NCI-H345 (cell line): ENCODE measurements at places on chromosomes 7 and 10.

DNA sequence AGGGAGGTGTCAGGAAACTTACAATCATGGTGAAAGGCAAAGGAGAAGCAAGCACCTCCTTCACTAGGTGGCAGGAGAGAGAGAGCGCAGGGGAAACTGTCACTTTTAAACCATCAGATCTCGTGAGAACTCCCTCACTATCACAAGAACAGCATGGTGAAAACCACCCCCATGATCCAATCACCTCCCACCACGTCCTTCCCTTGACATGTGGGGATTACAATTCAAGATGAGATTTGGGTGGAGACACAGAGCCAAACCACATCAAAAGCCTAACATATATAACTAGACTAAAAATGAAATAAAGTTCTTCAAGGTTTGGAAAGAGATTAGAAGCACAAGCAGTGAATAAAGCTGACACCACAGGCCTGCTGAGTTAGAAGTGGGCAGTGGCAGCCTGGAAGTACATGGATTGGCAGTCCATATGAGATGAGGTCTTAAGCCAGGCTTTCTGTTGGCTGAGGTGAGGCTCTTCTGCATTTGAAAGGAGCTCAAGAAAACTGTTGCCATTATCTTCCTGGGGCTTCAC, 96.4 kb upstream of the MDFIC start:
- DNase-seq = no peak

DNA sequence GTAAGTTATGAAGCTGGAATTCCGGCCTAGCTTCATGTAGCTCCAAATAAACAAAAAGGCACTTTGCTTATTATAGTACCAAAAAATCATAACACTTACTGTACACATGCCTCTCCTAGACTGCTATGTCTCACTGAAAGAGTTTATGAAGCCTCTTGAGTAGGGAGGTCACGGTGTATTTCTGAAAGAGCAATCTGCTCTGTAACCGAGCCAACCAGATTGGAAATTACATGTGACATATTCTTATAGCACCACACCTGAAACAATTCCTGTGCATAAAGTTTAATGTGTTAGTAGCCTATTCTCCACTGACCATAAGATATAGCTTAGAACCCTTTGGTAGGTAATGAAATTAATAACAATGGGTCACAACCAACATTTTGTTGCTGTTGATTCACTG, 1.3 kb upstream of the FAM3C start:
- DNase-seq = no peak

DNA sequence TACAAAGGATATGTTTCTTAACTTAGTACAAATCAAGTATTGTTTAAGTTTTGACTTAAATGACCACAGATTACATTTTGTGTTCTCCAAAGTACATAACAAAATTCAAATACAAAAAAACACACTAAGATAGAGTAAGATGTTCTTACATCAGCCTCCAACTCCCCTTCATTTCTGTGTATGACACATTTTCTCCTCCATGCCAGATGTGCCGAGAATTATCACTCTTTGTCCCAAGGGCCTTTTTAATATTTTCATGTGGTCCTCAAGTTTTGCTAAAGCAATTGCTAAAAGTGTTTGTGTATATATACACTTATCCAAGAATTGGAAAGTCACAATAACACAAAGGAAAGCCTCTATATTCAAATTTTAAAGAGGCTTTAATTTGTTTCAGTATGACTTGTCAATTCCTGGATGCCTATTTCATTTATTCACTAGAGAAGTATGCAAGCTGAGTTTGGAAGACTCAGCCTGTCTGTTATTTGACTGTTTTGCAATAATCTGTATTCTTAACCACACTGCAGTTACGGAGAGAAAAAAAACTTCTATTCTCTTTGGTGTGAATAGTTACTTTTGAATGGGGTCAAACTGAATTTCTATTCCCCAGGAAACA, 586.4 kb upstream of the SEMA3D start:
- DNase-seq = no peak

DNA sequence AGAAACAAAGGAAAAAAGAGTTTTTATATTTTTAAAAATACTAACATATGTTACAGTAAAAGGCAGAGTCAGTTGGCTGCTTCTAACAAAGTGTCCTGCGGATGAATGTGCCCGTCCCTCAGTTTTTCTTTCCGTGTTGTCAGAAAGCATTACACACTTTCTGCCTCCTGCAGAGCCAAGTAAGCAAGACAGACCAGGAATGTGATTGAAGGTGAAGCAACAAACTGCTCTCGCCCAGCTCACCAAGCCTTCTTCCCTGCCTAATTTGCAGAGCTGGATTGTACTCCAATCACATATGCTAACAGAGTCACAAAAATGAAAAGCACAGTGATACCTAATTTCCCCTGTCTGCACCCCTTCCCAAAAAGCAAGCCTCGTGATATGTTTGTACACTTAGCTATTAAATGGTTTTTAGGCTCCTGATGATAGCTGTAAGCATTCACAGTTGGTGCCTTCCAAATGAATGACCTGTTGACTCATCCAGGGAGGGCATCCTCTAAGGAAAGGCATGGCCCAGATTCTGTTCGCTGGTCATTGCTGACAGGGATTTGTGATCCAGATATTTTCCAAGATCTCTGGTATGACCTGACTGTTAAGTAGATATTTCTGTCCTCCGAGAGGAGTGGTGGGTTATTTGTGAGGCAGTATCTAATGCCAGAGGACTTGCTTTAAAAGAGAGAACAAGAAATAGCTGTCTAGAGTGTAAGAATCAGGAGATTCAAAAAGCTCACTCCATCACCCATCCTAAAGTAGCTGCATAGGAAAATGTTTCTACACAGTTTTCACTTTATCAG, 187.3 kb upstream of the PLXDC2 start:
- DNase-seq = no peak

DNA sequence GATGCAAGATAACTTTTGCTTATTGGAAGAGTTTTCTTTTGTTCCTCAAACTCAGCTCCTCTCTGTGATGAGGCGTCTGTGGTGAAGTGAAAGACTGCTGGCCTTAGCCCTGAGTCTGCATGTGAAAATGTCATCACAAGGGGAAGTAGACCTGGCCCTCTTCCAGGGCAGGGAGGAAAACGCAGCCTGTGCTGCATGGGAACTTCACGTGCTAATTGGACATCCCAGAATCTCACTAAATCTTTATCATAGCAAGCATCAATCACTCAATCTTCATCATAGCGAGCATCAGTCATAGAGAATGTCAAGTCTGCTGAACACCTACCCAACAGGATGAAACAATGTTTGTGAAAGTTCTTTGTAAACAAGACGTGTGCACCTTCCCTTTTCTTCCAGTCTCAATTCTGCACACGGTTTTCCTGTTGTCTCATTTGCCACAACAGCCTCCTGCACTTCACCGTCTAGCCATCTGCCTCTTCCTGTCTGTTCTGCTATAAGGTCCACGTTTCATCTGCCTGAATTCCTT, 314.6 kb downstream of the FRMD4A start:
- DNase-seq = no peak

DNA sequence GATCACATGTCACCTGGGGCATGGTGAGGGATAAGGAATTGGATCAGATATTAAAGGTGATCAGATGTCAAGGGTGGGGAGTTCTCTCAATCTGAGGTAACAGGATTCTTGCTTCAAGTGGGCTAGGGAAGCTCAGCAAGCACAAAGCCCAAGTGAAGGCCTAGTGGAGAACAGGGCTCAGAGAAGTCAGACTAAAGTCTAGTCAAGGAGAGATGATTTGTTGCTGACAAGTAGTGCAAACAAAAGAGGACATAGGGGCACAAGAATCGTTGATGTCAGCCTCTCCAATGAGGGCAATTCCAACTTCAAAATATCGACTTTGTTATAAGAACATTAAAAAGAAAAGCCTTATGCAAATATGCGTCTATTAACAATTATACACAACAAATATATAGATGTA, 852.8 kb upstream of the CELF2 start:
- DNase-seq = no peak

DNA sequence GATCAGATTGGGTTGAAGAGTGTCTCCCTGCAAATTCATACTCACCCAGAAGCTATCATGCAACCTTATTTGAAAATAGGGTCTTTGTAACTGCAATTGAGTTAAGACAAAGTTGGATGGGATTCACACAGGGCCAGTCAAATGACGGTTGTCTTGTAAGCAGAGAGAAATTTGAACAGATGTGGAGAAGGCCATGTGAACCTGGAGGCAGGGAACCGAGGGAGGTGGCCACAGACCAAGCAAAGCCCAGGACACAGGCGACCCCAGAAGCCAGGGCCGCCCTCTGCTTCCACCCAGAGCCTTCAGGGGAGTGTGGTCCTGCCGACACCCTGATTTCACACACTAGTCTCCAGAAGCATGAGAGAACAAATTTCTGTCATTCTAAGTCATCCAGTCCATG, 140.8 kb downstream of the SFMBT2 start:
- DNase-seq = no peak

DNA sequence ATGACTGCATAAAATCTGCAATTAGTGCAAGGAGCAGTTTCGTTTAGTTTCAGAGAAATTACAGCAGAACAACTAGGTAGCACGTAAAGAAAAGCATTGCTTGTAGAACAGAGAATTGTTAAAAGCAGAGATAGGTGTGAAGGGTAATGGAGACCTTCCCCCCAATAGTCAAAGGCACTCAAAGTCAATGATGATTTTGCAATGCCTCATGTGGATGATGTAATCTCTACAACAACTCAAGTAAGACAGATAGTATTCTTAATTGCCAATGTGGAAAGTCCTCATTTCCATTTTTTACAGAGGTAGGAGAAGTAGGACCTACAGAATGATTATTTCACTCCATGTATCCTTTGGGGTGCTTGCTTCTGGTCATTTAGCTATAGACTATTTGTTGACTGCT, 94.3 kb upstream of the GNAI1 start:
- DNase-seq = no peak

DNA sequence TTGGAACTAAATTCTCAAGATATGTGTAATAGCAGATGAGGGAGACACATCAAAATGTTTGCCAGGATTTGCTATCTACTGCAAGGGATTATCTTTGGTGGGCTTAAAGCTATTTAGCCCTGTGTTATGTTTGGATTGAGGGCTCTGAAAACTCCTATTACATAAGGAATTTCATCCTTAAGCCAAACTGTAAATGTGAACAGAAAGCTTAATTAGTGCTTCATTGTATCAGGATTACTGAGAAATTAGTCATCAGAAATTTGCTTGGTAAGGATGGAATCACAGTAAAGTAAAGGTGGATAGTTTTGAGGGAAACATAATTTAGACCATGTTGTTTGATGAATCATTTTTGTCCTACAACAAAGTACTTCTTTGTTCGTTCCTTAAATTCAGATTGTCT, 8.3 kb downstream of the ANKRD7 start:
- DNase-seq = no peak

- peak; percentile 55 for DNase-seq
These were observed 1.7 kb downstream of the ZEB1 start for GRCh38 chr10:31320550-31321211.

GRCh38 chr10:4596951-4597350, 229.1 kb upstream of the AKR1E2 start:
- DNase-seq = no peak

GRCh38 chr7:122846591-122846990, 39.7 kb downstream of the CADPS2 start:
- DNase-seq = no peak

DNA sequence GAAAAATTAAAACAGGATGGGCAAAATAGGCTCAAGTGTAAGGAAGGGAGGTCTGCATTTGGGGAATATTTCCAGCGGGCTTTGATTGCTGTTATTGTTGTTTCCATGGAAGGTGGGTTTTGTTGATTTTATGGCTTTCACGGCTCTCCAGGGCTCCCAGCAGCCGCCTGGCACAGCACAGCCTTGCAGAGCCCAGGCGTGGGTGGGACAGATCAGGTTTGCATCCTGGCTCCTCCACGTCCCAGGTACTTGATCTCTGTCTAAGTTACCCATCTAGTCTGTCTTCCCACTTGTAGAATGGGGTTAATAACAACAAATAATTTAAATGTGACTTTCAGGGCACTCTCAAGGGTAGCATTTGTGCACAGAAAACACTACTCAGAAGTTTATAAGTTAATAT, 45.2 kb downstream of the HTR5A start:
- DNase-seq = no peak

DNA sequence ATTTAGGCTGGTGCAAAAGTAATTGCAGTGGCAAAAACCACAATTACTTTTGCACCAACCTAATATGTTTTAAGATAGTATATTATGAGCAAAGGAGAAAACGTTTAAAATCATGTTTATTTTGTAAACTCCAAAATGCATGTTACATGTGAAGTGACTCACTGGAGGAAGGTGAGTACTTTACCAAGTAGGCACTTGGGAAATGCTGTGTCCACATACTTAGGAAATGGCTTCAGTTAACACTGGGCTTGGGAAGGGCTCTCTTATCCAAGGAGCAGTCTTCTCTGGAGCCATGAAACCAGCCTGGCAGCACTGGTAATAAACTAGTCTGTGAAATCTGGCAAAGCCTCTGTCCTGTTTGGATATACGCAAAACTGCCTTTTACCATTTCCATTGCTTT, 4.4 kb downstream of the RPS24 start:
- no peak for DNase-seq

DNA sequence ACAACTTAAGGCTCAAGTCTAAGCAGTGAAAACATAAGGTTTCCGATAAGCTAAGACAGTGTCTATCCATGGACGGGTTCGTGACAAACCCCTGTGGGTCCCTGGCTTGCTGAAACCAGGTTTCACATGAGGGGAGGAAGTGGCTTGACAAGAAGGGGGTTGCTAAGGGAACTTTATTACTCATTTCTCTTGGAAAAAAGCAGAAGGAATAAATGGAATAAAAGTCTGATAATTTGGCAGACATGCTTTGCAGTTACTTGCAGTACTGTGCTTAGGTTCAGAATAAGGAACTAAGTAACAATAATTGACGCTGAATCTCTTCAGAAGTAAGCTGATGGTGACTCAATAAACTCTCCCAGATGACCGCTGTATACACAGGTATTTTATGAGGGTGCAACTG, 34.7 kb downstream of the RBM17 start:
- no peak for DNase-seq

- DNase-seq = no peak
These were observed 145.8 kb upstream of the LRRN3 start for GRCh38 chr7:110944966-110945644.

DNA sequence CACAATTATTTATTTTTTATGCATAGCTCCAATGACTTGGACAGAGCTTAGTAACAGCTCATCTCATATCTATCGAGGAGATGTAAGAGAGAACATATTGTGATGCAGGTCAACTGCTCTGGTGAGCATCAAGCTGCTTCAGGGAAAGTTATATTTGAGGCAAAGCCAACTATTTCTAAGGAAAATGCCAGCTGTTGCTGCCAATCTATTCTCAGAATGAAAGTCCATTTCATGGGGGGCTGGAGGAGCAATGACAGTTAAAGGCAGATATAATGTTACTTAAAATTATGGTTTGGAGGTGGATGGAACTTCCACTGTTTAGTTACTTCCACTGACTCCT, 424.8 kb downstream of the KIF20B start:
- DNase-seq = no peak

- DNase-seq = peak; percentile 47
These were observed 2.9 kb upstream of the IGF2BP3 start for GRCh38 chr7:23472956-23473843.

DNA sequence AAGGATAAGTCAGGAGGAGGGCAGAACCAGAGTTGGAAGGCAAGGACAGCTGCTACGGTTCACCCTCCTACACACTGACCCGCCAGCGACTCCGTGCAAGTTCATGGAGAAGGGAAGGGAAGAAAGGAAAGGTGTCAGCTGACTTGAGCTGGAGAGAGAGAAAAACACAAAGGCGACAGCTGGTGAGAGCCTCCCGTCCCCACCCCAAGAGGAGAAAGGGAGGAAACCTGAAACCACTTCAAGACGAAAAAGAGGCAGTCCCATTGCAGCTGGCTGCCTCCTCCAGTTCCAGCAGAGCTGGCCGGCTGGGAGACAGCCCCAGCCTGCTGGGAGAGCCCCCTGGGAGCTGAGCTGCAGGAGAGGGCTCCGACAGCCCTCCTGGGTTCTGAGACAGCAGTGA, 75.2 kb downstream of the PARD3 start:
- DNase-seq = peak; percentile 87

GRCh38 chr7:31095286-31096197, 43.4 kb downstream of the ADCYAP1R1 start:
- no peak for DNase-seq
